Activated CD8-positive, alpha-beta memory T cell treated with anti-CD3 and anti-CD28 coated beads for 4 hours (primary cell): ENCODE measurements at places on chromosomes 7 and 10.

DNA sequence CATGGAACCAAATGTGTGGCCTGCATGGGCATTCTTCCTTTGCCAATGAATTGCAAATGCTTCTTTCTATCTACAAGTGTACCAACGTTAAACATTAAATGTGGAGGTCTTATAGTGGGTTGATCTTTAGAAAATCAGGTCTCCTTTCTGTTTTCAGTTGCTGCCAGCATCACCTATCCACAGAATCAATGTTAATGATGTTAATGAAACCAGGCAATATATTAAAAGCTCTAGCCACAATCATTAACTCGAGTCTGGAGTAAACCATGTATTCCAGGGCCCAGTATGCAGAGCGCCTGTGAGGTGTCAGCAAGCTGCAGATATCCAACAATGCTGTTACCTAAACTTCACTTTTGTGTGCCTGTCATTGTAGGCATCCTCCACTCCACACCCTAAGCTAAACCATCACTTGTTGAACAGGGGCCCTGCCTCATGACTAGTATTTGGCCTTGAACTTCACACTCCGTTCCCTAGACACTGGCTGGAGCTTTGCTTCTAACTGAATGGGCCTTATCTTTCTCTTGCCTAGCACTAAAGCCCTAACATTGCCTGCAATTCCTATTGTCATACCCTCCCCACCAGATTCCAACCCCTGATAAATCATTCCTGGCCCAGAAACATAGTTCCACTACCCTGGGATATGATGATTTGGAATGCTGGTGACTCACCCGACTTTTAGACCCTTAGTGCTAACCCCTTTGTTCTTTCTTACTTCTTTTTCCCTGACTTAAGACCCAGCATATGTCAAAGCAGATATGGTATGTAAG lies 24.3 kb upstream of the ITGB8 start:
- no peak for DNase-seq

DNA sequence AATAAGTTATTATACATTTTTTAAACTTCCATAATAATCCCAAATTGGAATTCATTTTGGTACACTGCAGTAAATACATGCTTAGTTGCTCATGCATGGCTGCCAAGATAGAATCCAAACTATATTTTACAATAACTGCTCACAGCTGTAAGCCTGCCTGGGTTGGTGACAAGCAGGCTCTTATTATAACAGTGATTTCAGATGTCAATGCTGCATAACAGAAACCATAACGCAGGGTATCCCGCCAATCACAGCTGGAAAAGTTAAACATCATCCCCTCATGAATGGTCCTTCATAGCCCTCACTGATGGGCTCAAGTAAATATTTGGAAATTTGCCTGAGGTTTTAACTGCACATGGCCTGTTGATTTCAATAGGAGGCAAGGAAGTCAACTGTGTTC lies 149.8 kb downstream of the AMPH start:
- DNase-seq: no peak

- no peak for DNase-seq
Observed at GRCh38 chr7:93515144-93515543, 59.4 kb downstream of the CALCR start.

DNA sequence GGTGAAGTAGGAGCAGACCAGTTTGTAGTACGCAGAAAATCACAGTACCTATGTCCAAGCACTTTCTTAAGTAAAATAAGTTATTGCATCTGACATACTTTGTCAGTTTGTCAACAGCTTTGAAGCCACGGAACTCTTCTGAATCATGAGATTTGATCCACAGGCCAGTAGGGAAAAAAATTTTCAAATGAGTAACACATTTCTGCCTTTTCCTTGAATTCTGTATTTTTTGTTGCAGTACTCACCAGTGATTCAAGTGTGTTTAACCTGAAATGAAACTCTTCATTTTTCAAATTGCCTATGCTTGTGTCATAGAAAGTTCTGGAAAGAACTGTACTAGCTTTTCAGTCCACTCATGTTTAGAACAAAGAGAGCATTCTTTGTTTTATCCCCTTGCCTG lies 337.7 kb downstream of the GATA3 start:
- DNase-seq: no peak

GRCh38 chr7:46247664-46248063 lies 326.6 kb upstream of the IGFBP3 start:
- no peak for DNase-seq

DNA sequence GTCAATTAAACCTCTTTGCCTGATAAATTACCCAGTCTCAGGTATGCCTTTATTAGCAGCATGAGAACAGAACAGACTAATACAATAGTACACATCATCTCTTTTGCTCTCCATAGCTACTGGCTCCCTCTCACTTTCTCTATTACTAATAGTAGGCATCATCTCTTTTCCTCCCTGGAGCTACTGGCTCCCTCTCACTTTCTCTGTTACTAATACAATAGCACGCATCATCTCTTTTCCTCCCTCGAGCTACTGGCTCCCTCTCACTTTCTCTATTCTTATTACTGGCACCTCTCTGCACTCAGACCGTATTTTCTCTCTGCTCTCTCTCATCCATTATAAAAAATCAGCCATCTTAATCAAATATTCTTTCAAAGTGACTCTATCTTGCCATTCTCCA lies 37.1 kb downstream of the SLC25A13 start:
- no peak for DNase-seq

DNA sequence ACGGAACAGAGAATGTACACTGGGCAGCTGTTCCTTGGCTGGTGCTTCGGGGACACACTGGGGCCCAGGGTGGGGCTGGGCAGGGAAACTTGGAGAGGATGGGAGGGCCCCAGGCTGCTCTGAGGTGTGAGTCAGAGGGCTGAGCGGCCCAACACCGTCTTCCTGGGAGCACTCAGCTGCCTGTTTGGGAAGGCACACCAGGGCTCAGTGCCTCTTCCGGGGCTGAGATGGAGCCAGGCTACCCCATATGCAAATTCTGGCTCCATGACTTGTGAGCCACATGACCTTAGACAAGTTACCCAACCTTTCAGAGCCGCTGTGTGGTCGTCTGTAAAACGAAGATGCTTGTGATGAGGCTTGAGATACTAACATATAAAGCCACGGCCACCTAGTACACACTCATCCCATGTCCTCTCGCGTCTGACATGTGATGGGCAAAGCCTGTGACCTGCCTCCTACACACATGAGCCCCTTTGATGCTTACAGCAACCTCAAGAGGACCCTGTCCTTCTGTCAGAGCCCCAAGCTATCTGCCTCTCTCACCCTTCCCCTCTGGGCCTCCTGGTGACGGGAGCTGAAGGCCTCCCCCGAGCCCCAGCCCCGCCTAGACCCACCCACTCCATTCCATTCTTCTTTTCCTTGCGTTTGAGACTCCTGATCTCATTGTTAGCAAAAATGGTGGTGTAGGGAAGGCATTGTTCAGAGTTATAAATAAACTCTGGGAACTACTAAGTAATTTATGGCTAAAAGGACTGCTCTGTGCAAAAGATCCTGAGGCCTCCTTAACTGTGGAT lies 26.1 kb downstream of the KLRG2 start:
- DNase-seq: no peak

GRCh38 chr7:95357623-95358022 lies 33.3 kb upstream of the PON1 start:
- no peak for DNase-seq

DNA sequence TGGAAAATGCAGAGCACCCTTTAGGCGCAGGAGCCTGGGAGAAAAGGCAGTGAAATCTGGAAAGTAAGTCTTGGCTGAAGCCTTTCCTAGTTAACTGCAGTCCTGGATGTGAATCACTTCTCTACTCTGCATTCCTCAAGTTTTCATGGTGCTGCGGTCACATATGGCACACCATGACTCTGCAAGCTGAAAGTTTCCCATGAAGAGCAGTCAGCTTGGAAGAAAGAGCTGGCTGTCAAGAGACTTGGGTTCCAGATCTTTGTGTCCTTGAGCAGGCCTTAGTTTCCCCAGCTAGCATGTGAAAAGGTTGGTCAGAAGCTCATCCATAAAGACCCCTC lies 548.3 kb downstream of the SORCS3 start:
- DNase-seq: no peak

GRCh38 chr7:126657599-126658358 lies 595.0 kb downstream of the GRM8 start:
- DNase-seq: no peak

- DNase-seq: no peak
Observed at GRCh38 chr10:62665771-62666170, 138.7 kb upstream of the ADO start.

GRCh38 chr7:96219378-96220130 lies 102.3 kb downstream of the SLC25A13 start:
- no peak for DNase-seq

DNA sequence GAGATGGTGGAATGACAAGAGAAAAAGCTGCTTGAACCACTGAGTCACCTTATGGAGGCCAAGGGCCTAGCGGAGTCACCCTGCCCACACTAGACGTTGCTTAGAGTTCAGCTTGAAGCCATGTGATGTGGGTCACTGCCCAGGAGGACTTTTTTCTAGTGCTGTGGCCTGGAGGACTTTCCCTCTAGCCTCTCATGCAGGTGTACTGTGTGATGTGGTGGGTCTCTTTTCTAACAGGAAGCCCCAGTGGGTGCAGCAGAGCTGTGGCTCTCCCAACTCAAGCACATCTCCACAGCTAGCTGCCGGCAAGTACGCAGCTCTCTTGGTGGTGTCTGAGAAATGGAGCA lies 13.6 kb downstream of the POR start:
- no peak for DNase-seq
